Cardiac muscle cell (in vitro differentiated cells and primary cell): ENCODE measurements at places on chromosomes 4 and X. TPM values are rescaled to one million over a fixed set of nuclear protein-coding genes. Genes with fewer than 3 reads are reported as not detected.

NUDT9 gene
- total RNA-seq: 17.4 and 21.8 TPM in 2 replicates

DNA sequence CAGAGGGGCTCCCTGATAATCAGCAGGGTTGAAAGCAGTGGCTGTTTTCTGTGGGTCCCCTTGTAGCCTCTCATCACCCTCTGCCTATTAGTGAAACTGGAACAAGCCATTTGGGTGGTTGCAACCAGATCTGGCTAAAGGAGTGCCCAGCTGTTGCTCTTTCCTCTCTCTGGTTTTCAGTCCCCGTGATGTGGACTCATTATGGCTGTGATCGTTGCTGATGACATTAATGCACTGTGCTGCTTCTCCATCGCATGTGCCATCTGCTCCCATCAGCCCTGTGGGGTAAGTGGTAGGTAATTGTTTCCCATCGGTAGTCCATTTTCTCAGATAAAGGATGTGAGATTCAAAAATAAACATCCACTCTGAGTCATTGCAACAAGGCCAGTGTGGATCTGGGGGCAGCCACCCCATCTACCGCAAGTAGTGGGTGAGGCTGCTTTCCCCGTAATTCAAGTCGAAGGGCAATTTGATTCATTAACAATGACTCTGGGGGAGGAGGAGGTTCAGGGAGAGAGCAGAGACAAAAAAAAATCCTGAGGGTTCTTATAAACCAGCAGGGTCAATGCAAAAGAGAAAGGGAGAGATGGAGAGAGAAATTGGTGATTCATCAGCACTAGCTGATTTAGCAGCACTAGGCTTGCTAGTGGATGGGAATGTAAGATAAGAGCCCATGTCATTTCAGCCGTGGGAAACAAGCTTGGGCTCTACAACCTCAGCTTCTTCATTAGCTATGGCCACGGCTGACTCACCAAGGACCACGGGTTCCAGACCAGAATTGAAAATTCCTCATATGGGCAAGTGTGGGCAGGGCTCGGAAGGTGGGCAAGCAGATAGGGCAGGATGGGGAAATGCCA, 357.8 kb downstream of the MID1IP1 start:
- H3K36me3 ChIP-seq: no peaks in the 10 kb centered on the region
- H3K27ac ChIP-seq: no peak overlapping the region
- no peak for DNase-seq
- no peak overlapping the region for H3K4me3 ChIP-seq
- H3K4me1 ChIP-seq: peaks cover 21% of the 10 kb centered on the region
- H3K27me3 ChIP-seq: no peaks in the 10 kb centered on the region

DNA sequence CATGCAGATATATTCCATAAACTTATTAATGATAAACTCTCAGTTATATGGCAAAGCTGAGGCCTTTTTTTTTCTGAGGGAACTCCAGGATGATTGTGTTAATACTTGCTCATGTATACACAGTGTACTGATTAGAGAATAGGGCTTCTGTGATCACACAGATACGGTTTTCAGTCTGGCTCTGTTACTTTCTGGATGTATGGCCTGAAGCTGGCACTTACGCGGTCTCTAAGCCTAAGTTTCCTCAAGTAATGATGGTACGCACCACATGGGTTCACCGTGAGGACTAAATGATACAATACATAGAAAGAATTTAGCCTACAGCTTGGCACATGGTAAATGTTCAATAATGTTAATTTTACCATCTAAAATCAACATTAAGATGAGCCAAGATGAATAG, 73.8 kb downstream of the SEC24D start:
- H3K36me3 ChIP-seq: peaks cover 29% of the 10 kb centered on the region
- DNase-seq: no peak
- no peak overlapping the region for H3K27ac ChIP-seq
- H3K4me1 ChIP-seq: peaks cover 5% of the 10 kb centered on the region
- no peak overlapping the region for H3K4me3 ChIP-seq

SOX3 gene
- total RNA-seq: 0.32 and 0.42 TPM in 2 replicates

DNA sequence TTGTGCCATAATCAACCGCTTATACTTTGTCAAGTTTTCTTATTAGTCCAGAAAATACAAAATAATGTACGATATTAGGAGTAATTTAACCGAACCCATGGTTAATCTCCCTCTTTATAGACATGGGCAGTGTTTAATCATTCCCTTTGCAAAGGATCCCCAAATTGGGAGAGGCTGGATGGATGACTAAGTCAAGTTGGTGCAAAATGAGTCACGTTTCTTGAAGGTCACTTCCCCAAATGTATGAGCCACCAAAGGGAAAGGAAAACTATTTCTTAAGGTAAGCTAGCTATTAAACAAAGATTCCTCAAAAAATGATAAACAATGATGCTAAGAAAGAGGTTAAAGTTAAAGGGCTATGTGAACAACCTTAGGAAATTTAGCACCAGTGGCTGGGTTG, 17.5 kb downstream of the MAML3 start:
- no peaks in the 10 kb centered on the region for H3K27me3 ChIP-seq
- no peak overlapping the region for H3K27ac ChIP-seq
- DNase-seq: no peak
- H3K36me3 ChIP-seq: no peaks in the 10 kb centered on the region
- no peak overlapping the region for H3K4me3 ChIP-seq

ESX1 gene
- not detected in 2 replicates for total RNA-seq

GRCh38 chr4:3121596-3121995, 47.1 kb downstream of the HTT start:
- no peak for DNase-seq
- no peak overlapping the region for H3K27ac ChIP-seq
- H3K4me1 ChIP-seq: no peaks in the 10 kb centered on the region
- H3K27me3 ChIP-seq: no peaks in the 10 kb centered on the region
- H3K4me3 ChIP-seq: no peak overlapping the region
- H3K36me3 ChIP-seq: peaks cover 22% of the 10 kb centered on the region
